ENCODE measurements at places on chromosomes 3 and 15. TPM values are rescaled to one million over a fixed set of nuclear protein-coding genes. Genes with fewer than 3 reads are reported as not detected.

Gene MAGI1
- 5.5 TPM for total RNA-seq

Gene ZNF662
- total RNA-seq = 2.2 TPM

Gene PIAS1
- 27.9 TPM for total RNA-seq

Gene SPINT1
- not detected for total RNA-seq

Gene ALDH1A3
- total RNA-seq = 118 TPM

Gene STRIT1
- not detected for total RNA-seq
